ENCODE measurements at places on chromosomes 2 and 18.

DNA sequence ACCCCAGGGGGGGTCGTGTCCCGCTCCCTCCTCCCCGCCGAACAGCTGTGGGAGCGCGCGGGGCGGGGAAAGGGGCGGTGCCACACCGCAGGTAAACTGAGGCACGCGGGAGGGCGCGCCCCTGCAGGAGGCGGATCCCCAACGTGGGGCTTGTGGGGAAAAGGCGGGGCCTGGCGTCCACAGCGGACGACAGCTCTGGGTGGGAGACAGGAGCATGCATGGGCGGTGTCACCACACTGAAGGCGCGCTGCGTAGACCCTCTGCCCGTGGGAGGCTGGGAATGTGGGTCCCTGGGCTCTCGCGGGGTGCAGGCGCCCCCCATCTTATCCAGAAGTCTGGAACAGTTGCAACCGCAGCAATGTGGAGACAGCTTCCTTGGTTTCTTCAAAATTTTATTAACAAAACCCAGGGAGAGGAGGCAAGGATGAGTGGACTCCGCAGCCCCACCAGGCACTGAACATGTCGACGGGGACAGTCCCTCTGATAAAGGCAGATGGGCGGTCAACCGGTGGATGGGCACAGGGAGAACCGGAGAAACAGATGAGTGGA lies 723 bp upstream of the MBD1 start:
- no peak for DNase-seq

DNA sequence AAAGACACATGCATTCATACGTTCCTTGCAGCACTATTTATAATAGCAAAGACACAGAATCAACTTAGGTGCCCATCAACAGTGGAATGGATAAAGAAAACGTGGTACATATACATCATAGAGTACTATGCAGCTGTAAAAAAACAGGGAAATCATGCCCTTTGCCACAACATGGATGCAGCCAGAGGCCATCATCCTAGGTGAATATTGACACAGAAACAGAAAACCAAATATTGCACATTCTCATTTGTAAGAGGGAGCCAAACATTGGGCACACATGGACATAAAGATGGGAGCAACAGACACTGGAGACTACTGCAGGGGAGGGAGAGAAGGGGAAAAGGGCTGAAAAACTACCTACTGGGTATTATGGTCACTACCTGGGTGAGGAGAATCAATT lies 73.5 kb downstream of the SESTD1 start:
- DNase-seq: no peak

DNA sequence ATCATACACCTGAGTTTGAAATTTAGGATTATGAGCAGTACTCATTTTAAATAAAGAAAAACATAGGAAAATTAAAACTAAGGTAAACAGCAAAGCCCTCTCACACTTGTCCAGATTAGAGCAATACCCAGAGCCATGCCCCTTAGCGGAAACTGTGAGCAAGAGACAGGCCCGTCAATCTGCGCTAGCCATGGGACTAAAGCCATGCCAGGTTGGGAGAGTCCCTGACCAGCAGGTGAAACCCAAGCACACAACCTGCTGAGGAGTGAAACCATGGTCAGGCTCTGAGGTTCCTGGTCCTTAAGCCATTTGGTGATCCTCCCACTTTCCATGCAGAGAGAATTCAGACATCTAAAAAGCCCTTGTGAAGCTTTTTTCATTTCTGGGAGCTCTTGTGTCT lies 494.3 kb downstream of the STK39 start:
- DNase-seq: no peak

DNA sequence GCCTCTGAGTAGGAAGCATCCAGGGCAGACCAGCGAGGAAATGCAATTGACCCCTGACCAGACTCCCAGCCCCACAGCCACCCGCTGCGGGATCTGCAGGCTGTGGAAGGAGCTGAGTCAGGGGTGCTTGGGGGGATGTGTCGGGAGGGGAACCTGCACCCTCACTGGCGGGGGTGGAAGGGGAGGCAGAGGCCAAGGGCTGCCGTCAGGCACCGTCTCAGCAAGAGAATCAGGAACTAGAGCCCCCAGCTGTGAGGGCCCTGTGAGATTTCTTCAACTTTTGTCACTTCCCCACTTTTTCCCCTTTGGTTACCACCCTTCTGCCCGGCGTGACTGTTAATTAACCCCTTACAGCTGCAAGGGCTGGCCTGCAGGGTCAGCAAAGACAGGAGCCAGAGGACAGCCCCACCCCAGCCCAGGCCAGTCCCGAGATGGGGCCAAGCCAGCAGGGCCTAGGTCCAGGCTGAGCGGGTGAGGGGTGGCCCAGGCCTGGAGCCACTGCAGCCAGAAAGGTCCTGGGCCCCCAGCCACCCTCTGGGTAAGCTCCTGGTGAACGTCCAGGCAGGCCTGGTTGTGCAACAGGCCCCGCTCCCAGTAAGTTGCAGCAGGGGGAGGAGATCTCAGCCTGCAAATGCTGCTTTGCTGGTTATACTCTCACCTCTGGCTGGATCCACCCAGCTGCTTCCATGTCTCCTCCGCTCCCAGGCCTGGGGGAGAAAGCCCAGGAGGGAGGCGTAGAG lies 147.0 kb upstream of the ID2 start:
- peak; percentile 80 for DNase-seq

DNA sequence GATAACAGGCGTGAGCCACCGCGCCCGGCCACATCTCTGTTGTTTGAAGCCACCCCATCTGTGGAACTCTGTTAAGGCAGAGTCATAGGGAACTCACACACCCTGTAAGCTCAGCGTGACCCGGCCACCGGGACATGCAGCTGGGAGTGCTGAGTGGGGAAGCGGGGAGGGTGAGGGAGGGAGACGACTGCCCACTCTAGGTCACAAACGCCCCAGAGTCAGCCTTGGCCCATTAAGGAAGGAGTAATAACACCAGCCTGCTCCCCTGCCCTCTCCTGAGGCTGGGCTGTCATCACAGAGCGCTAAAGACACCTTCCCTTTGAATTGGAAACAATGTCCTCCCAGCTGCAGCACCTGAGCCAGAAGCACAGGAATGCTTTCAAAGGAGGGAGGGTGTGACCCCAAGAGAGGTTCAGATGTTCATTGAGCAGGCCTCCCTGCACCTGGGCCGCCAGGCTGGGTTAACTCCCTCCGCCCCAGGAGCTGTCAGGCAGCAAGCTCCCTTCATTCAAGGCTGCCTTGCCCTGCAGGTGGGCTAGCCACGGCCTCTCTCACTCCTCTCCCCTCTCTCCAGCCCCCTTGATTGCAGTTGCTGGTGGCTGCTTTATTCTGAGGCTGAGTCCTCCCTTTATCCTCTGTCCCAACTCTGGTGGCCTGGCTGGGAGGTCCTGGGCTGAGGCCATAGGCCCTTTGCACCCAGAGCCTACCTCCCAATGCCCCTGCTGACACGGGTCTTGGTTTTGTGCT lies 77.2 kb upstream of the HPCAL1 start:
- DNase-seq: no peak

DNA sequence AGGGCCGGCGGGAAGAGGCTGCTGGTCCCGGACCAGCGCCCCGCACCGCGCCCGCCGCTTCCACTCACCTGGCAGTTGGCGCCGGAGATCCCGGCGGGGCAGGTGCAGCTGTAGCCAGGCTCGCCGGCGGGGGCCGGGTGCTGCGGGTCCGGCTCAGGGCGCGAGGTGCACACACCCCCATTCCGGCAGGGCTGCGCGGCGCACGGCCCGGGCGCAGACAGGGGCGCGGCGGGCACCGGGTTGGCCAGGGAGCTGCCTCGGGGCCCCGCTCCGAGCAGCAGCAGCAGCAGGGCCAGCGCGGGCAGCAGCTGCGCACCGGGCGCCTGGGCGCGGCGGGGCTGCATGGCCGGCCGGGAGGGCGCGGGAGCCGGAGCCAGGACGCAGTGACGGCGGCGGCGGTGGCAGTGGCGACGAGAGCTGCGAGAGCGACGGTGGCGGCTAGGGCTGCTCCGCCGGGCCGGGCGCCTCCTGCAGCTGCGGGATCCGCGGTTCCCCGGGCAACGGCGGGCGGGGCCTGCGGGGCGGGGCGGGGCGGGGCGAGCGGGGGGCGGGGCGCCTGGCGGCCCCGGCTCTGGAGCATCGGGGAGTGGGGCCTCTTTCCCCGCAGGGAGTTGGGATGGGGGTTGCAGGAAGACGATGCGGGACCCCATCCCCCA lies at the start of gene DNER:
Gene DNER, minus strand, starts transcription at position 476 of the 656 bp plus-strand sequence. Its CDS starts 132 bp downstream, at position 344.
- no peak for DNase-seq

DNA sequence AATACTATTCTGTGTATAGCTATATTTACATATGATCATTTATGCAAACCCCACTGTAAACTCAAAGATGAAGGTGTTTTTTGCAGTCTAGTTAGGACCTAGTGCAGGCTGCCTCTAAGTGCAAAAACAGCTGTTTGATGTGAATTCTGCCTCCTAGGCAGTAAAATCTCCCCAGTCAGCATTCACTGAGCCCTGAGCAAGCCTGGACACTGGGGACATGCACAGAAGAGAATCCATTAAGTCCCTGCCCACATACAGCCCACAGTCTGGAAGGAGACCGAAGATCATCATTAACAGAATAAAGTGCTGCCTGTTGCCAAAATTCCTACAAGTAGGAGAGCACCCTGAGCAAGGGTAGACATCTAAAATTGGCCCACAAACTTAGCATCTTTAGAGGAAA lies 14.4 kb upstream of the BIN1 start:
- DNase-seq: no peak

DNA sequence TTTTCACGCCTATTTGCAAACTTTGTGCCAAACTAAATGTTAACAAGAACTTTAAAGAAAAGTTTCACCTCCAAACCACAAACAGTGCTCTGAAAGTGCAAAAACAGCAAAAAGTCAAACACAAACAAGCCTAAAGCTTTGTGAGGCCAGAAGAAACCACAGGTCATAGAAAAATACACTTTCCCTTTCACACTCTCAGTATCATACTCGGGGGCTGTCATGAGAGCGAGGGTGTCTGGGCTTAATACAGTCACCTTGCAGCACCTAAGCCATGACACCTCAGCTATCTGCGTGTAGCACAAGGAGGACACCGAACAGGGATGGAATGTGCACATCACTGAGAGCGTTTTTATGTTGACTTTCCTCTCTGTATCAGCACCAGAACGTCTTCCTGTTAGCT lies 26.6 kb upstream of the SEH1L start:
- no peak for DNase-seq

DNA sequence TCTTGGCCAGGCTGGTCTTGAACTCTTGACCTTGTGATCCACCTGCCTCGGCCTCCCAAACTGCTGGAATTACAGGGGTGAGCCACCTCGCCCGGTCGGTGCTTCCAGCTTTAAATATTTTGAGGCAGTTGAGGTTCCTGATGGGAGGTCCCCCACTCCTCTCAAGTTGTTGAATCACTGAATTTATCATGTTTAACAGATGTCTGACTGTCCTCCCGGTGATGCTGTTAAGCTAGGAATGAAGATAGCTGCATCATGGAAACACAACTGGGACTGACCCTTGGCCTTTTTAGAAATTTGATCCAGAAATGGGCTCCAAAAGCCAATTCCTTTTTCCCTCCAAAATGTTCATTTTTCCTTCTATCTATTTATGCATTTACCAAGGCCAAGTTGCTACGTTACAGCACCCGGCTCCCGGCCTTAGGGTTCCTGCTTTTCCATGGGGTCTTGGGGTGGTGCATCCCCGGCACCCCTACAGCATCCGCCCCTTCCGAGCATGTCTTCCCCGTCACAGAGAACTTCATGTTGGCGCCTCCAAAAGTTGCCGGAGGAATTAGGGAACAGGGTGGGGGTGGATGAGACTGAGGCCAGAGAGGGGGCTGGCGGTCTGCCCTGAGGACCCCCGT lies 43.9 kb downstream of the PAX8 start:
- no peak for DNase-seq

GRCh38 chr2:157480182-157480961 lies 36.5 kb upstream of the CYTIP start:
- peak; percentile 78 for DNase-seq

GRCh38 chr18:55256226-55256928 lies 297.1 kb upstream of the CCDC68 start:
- DNase-seq: no peak

GRCh38 chr2:182901748-182902147 lies 35.3 kb upstream of the FRZB start:
- DNase-seq: no peak

GRCh38 chr2:37566517-37566981 lies 104.9 kb downstream of the CDC42EP3 start:
- no peak for DNase-seq

- DNase-seq: no peak
Measured at GRCh38 chr2:68698567-68699377, 35.8 kb upstream of the ARHGAP25 start.

GRCh38 chr2:1625281-1626001 lies 118.9 kb downstream of the PXDN start:
- DNase-seq: no peak

GRCh38 chr2:143429932-143430679 lies 300.9 kb downstream of the ARHGAP15 start:
- no peak for DNase-seq

- peak; percentile 88 for DNase-seq
Measured at GRCh38 chr2:26769089-26769761, 5.1 kb downstream of the SLC35F6 start.

DNA sequence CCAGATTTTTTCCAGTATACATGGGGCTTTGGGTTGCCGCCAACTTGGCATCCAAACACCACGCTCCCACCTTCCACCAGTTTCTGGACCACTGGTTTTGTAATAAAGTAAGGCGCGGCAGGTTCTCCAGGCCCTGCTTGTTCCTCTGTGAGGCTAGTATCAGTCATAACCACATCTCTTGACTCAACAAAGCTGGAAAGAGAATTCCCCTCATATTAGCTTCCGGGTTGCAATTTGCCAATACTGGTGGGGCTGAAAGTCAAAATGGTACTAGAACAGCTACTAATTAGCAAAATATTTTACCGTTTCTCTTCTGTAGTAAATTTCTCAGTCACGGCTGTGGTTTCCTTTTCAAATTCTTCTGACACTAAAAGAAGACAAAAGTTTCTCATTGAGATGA lies 25.0 kb downstream of the TTN start:
- no peak for DNase-seq

DNA sequence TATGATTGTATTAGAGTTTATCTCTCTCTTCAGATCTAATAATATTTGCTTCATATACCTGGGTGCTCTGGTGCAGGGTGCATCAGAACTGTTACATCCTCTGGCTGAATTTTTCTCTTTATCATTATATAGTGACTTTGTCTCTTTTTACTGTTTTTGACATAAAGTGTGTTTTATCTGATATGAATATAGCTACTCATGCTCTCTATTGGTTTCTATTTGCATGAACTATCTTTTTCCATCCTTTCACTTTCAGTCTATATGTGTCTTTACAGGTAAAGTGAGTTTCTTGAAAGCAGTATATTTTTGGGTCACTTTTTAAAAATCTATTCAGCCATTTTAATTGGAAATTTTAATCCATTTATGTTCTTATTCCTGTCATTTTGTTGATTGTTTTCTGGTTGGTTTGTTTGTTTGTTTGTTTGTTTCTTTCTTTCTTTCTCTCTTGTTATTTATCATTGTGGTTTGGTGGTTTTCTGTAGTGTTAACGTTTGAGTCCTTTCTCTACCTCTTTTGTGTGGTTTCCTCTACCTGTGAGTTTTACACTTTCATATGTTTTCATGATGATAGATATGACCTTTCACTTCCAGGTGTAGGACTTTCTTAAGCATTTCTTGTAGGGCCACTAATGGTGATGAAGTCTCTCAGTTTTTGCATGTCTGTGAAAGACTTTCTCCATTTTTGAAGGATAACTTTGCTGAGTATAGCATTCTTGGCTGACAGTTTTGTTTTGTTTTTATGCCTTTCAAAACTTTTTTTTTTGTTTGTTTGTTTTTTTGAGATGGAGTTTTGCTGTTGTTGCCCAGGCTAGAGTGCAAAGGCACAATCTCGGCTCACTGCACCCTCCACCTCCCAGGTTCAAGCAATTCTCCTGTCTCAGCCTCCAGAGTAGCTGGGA lies 54.9 kb downstream of the CCNT2 start:
- DNase-seq: no peak

GRCh38 chr2:95268211-95269035 lies 5.8 kb upstream of the PROM2 start:
- peak; percentile 60 for DNase-seq

- DNase-seq: no peak
Measured at GRCh38 chr2:232200195-232200594, 178.4 kb upstream of the ALPP start.

Measured in suprapubic skin (tissue), 4 donors.